CD4-positive, CD25-positive, alpha-beta regulatory T cell (primary cell): ENCODE measurements at places on chromosomes 7 and 10.

DNA sequence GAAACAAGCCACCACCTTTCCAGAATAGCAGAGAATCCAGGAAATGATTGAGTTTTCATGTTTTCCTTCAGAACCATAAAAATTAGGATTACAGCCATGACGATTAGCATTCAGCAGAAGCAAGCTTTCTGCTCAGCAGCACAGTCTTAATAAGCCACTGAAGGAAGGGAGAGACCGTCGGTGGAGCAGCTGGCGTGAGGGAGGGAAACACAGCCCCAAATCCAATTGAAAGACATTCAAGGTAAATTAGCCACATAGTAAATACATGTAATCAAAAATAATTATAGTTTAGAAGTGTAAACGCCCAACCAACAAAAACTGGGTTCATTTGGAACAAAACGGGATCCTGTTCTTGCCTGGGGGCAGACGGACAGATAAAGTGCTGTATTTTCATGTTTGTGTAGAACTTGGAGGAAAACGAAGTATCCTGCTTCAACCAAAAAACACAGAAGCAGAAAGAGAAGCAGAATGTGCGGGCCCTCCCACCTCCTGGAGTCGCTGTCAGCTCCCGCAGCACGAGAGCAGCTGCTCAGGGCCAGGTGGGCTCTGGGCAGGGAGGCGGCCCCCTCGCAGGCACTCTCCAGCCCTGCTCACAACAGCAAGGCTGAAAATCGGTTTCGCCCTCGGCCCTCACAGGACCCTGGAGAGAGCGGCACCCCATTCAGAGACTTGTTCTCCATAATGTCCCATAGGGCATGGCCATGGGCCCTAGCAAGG, 84.9 kb downstream of the TCERG1L start:
- no peak for DNase-seq

DNA sequence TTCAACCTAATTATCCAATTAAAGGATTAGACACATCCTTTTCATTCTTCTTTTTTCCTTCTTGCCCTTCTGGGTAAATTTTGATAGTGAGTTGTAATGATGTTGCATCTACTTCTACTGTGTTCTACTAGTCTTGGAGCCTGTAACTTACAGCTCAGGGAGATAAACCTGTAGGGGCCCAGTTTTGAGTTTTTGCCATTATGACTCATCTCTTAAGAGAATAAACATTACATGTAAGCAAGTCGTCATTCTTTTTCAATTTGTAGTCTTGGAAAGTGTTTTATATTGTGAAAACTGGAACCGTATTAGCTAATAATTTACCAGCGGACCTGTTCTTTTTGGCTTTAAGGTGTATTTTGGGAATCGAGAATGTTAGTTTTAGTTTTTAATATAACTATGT, 89.7 kb upstream of the RPA3 start:
- DNase-seq: no peak

DNA sequence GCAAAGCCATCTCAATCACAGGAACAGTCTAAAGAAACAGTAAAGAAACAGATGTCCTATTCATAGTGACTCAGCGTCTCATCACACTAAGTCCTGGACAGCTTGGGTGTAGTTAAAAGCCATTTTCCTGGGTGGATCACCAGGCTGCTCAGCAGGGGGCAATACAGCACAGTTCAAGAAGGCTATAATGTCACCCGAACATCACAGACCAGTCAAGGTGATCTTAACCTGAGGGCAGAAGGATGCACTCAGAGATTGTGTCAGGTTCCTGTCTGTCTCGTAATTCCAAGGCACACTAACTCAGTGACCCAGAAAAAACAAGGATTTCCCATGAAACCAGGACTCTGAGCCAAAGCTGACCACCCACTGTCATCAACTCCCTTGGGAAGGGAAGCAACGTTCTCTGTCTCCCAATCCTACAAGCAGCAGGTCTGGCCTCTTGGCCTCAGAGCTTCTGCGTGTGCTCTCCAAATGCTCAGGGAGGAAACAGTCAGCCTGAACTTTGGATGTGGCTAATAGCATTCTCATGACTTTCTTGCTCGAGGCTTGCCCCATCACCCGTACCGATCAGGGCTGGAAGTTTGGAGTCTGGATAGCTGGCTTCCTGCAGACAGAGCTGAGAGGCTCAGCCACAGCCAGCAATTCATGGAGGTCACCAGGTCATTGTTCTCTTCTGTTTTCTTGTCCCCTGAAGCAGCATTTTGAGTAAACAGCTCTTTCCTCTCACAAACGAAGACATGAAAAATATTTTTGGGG, 90.4 kb upstream of the FAM171A1 start:
- no peak for DNase-seq

GRCh38 chr10:49632406-49633317, 18.8 kb downstream of the CHAT start:
- DNase-seq: no peak

DNA sequence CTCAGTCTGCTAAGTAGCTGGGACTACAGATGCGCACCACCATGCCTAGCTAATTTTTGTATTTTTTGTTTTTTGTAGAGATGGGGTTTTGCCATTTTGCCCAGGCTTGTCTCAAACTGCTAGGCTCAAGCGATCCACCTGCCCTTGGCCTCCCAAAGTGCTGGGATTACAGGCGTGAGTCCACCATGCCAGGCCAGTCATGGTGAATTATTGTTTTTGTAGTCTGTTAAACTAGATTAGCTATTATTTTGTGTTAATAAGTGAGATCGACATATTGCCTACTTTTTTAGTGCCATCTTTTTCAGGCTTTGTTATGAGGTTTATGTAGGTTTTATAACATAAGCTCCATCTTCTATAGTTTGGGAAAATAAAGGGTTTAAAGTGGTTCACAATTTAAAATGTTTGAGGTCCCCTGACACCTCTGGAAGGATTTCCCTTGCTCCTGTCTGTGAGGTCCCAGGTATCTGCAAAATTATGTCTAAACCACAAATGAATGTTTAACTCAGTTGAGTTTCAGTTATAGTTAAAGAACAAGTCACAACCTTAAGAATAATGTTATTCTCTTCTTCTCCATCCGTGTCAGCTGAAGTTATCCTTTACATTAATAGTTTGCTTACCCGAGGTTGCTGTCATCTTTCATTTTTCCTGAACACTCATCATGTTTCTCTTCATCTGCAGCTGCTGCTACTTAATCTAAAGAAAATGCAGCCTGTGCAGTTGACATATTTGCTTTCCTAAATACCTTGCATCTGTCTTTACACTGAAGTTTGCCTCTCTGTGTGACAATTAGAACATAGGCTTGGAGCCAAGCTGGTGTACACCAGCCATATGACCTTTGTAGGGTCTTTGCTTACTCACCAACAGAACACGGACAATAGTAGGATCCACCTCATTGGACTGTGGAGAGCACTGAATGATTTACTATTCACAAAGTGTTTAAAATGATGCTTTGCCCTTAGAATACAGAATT, 8.9 kb upstream of the VSTM4 start:
- no peak for DNase-seq

GRCh38 chr7:42726066-42726785, 185.6 kb downstream of the C7orf25 start:
- no peak for DNase-seq

DNA sequence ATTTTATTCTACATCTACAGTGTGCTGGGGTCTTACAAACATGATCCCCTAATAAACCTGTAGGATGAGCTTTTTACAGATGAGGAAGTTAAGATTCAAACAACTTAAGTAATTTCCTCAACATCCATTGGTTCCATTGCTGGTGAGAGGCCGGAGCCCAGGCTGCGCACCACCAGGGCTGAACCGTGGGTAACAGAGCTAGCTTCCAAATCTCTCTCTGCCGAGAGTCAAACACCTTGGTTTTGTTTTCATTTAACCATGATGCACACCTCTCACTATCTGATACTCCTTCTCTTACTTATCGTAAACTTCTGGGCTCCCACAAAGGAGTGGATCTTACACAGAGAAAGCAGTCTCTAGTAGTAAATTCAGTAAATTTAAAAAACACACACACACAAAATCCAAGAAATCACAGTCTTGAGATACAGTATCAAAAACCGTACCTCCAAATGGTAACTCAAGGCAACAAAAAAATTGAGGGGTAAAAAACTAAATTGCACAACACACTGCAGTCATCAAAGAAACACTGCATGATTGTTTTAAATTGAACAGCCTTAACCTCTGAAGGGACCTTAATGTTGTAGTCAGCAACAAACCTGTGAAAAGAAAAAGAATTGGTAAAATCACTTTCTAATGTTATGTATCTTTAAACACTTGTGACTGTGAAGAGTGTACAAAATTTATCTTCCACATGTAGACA, 20.5 kb downstream of the SGMS1 start:
- DNase-seq: no peak

- no peak for DNase-seq
Measured at GRCh38 chr7:17907014-17907413, 33.3 kb downstream of the SNX13 start.
